ENCODE measurements at places on chromosomes 3 and 15.
A peak's percentile ranks its signal among the peaks of the same experiment; 100 is the strongest.

DNA sequence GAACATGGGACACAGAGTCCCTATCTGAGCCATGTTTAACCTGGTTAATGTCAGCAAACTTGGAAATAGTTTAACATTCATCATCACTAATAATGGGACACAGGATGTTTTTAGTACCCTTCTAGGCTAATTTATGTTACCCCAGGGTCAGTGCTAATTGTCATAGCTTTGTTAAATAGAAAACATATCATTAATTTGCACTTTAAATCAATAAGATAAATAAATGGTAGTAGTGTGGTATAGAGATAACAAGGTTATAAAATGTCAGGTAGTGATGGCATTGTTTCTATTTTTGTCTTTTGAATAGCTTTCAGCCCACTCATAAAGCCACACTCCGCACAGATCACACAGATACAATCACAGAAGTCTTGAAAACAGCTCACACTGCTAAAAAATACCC lies 534.9 kb downstream of the MECOM start:
- no peak for DNase-seq

GRCh38 chr3:69309814-69310213 lies 76.1 kb downstream of the FRMD4B start:
- DNase-seq, result peak; percentile 26

DNA sequence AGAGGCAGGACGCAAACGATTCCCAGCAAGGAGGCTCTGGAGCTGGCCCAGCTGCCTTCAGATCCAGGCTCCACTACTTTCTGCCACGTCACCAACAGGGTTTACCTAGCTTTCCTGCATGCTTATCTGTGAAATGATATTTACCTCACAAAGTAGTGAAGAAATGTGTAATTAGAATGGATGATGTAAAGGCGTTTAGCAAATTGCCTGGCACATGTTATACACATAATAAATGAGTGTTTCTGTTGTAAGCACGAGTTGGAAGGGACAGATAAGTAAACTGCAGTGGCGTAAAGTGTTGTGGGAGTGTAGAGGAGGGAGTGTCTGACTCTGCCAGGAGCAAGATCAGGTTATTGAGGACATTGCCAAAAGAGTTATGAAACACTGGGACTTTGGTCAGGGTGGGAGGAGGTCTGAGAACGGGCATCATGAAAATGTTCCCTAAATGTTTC lies 3.5 kb upstream of the CHAC1 start:
- DNase-seq, result no peak

GRCh38 chr3:169394316-169394715 lies 269.2 kb downstream of the MECOM start:
- no peak for DNase-seq

DNA sequence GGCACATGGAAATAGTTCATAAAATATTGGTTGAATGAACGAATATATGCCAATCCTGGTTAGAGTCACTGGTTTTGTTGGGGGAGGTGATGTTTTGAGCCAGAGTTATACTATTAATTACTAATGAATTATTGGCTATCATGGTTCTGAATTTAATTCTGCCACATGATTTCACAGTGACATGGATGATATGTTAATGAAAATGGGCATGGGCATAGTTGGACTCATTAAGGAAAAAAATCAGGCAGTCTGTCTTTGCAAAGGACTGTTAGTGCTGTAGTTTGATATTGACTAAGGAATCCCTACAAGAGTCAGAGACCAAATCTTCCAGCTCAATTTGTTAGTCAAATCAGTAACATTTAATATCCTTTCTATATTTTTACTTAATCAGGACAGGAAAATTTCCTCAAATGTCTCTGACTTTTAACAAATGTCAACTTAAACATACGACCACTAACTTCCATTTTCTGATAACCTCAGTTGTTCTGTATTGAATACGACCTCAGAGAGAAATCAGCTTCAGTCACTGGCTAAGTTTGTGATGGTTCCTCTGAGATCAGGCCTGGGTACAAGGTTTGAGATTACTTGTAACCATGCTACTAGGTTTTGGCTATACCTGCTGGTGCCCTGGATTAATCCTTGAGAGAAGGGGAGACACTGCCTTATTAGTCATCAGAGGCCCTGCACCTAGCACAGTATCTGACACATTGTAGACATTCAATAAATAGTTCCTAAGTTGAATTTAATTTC lies 13.3 kb downstream of the NFKBIZ start:
- no peak for DNase-seq

DNA sequence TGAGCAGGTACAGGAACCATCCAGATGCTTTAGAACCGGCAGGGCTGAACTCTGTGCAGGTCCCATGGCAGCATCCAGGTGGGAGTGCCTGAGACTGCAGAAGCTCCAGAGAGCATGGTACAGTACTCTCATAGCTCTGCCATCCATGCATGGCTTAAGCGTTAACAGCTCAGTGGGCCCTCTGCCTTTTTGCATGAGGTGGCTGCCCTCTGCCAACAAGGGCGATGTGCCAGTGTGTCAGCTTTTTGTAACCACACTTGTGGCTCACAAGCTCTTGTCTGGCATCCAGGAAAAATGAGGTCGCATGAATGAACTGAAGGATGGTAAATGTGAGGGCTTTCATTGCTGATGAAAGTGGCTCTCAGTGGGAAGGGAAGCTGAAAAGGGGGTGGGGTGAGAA lies 950.1 kb downstream of the DIPK2A start:
- DNase-seq, result no peak

DNA sequence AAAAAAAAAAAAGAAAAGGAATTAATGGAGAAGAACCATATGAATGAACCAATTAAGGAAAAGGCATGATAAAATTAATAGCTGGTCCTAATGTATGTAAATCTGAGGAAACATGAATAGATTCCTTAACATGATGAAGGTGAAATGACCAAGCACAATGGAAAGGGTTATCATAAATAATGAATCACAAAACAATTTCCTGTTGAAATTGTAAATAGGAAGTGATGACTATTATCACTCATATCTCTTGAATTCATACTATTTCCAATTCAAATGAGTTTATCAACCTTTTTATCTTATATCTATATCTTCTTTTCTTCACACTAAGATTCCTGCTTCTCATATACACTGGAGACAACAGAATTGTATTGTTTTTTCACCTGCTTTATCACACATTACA lies 32.0 kb downstream of the AADACL2 start:
- DNase-seq, result peak; percentile 23

DNA sequence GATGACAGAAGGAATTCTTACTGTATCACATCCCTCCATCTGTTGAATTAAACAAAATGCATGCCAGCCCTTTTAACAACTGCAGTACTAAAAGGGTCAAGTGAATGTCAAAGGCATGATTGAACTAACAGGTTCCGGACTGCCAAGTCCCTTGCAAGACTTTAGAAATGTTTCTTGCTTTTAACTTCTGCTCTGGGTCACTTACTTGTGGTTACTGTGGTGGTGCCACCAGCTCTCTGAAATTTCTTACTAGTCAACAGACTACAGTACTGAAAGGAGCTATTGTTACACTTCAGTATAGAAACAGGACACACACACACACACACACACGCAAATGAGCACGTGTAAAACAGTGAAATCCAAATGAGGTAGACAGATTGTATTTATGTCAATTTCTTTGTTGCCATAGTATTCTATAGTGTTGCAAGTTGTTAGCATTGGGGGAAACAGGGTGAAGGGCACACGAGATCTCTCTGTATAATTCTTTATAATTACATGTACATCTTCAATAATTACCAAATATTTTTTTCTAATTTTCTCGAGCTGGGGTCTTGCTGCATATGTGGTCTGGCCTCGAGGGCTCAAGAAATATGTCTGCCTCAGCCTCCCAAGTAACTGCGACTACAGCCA lies 79.9 kb upstream of the SLC25A26 start:
- DNase-seq, result no peak

DNA sequence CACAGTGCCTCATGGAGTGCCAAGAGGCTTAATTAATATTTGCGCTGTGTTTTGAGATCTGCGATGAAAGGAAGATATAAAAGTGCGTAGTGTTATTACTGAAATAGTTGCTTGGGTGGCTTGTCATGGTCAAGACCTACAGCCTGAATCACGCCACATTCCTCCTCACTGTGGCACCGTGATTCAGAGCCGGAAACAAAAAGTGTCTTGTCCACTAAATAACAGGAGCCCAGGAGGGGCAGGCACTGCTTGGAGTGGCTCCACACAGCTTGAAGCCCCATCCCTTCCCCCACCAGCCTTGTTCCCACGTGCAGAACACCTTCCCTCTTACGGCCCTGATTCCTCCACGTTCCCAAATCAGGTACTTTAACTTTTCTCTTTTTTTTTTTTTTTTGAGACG lies 1.2 kb upstream of the LRRC15 start:
- DNase-seq, result no peak

DNA sequence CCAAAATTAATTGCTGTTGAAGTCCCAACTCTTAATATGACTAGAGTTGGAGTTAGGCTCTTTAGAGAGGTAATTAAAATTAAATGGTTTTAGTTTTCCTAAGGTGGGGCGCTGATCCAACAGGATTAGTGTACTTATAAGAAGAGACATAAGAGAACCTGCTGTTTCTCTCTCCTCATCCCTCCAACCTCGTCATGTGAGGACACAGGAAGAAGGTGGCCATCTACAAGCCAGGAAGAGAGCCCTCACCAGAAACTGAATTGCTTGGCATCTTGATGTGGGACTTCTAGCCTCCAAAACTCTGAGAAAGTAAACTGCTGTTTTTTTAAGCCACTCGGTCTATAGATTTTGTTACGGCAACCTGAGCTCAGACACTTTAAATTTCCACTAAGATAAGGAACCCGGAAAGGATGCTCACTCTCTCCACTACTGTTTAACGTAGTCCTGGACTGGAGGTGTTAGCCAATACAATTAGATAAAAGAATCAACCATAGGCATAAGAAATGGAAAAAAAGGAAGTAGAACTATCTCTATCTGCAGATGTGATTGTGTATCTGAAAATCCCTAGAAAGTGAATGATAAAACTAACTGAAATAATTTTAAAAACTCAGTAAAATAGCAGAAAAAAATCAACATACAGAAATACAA lies 26.8 kb downstream of the DCBLD2 start:
- no peak for DNase-seq

- DNase-seq, result no peak
Measured at GRCh38 chr3:188497021-188497420, 343.1 kb downstream of the LPP start.

DNA sequence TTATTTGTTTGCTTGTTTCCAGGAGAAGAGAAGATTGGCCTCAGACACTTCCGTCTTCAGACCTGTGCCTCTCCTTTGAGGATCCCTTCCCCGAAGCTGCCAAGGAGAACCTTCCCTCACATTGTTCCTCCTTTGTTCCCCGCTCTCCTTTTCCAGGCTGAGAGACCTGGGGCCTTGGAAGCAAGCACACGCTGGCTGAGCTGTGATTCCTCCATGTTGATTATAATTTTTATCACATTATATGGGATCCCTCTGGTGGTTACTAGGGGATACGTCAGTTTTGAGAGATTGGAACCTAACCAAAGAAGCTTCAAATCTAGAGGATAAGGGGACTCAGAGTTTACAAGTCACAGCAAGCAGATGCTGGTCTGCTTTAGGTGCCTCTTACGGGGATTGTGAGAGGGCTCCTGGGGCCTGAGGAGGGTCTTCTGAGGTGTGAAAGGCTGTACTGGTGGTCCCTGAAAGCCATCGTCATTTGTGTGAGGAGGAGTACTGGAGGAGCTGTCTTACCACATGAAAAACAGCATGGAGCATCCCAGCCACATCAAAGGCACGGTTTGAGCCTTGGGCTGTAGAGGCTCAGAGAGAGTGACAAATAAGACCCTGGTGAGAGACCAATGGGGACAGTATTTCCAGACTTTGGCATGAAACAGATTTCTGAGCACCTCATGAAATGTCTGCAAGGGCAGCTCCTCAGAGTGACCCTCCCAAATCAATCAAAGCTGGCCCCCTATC lies 760.1 kb upstream of the CFAP20DC start:
- DNase-seq, result no peak

- DNase-seq, result no peak
Measured at GRCh38 chr3:189863031-189863430, 231.8 kb downstream of the TP63 start.

GRCh38 chr15:96790004-96790403 lies 459.5 kb downstream of the NR2F2 start:
- DNase-seq, result no peak

GRCh38 chr3:167718582-167718981 lies 16.1 kb downstream of the PDCD10 start:
- no peak for DNase-seq

DNA sequence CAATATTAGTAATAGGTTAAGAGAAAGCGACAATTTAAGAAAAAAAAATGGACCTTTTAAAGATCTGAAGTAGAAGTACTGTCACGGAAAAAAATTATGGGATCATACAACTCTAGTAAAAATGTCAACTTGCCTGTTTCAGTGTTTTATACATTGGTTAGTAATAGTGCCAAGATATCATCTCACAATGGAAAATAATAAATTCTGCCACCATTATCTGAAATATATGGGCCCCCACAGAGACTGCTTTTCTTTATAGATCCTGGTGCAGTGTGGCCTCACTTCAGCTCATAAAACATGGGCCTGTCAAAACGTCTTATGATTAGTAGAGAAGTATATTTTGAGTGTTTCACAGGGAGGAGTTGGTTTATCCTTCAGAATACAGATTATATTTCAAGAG lies 266.3 kb upstream of the EPHA6 start:
- DNase-seq, result no peak

DNA sequence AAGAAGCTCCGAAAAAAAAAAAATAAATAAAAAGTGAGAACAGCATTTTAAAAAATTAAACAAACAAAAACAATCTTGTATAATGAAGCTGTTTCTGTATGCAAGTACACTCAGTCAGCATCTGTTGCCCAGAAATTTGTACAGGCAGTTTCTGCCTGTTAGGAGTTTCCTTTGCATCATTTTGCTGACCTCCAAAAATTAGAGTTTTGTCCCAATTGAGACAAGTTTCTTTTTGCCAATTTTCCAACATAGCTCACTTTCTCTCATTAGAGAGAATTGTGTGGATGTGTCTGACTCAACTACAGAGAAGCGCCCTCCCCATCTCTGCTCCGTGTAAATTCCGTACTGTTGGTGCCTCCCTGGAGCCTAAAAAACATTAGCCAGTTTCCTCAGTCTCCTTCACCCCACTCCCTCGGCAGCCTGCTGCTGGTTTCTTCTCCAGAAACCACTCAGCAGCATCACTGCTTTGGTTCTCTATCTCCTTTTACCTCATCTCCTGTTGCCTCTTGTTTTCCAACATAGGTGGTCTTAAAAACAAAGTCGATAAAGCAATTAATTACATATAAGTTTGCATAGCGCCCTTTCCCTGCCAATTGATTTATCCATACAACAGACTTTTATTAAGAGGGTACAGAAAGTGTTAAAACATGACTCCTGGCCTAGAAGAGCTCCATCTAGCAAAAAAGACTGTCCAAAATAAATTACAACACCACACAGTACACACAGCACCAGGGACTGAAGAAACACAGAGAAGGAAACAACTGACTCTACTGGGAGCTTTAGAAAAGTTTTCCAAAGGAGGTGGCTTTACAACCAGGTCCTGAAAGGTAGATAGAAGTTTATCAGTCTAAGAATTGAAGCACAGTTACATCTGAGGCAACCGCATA lies 286.7 kb downstream of the SHOX2 start:
- no peak for DNase-seq

DNA sequence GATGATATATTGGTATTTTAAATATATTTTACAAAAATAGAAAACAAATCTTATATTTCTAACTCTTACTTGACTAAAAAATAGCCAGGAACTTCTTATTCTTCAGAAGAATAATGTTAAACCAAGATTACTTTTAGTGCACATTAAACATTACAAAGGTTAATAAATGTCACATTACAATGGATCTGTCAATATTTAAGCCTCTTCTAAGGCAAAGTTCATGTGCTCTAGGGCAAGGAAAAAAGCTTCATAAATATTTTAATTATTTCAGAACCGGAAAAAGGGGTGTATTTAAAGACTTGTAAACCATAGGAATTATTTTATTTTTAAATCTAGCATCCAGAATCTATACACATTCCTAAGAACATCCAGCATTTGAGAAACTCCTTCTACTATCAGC lies 166.9 kb upstream of the ROBO2 start:
- DNase-seq, result no peak
